ENCODE measurements at places on chromosomes 2 and 18.
A peak's percentile ranks its signal among the peaks of the same experiment; 100 is the strongest.

GRCh38 chr18:72181241-72181764 is 362.8 kb downstream of the CBLN2 start:
- DNase-seq = peak; percentile 83

- no peak for DNase-seq
Measured at GRCh38 chr2:1841903-1842791, 97.8 kb upstream of the PXDN start.

DNA sequence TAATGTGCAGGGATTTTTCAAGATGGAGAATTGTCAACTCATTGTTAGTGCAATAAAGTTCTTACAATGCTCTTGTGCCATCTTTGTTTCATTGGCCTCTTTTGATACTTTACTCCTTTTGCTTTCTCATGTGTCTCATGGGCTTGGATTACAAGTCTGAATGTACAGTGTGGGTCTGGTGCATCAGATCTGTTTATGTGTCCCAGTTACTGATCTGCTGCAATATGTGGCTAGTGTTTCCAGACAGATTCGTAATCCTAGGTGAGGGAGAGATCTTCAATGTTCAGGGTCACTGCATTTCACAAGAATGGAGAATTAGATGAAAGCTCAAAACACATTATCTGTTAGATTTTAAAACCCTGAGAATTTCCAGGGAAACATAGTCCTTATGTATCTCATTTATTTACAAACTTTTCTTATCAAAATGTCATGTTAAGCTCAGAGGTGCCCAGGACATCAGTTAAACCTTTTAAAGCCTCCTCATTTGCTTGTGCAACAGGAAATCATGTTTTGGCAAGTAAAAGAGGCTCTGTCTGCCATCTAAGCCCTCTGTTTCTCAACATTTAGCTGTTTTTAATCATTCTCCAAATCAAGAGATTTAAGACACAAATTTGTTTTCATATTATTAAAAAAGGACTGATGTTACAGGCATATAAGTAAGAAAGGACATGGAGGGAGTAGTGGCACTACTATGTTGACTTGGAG is 108.1 kb downstream of the NUP35 start:
- DNase-seq = no peak

DNA sequence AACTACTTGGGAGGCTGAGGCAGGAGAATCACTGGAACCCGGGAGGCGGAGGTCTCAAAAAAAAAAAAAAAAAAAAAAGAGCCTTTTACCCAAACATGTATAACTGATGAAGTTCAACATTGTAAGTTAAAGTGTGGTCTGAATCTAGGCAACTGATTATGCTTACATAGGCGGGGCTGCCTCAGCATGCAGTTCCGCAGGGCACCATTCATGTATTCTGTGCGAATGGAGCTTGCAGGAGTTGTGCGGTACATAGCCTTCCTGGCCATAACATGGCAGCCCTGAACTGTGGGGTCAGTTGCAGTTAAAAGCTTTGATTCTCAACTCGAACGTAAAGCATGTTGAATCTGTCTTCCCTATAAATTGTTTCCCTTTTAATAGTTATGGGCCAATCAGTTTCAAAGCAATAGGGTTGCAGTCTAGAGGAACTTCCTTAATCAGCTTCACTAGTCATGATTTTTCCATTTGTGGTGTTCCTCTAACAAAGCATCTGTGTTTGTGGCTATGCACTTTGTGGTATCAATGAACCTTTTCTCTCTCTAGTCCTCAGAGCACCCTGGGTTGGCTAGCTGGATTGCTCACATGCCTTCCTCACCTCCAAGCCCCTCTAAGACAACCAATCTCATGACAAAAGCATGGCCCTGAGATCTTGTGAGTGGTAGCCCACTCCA is 30.6 kb upstream of the CEP68 start:
- peak; percentile 55 for DNase-seq

Data from NAMALWA (cell line).